ENCODE measurements at places on chromosomes 6 and 20. TPM values are rescaled to one million over a fixed set of nuclear protein-coding genes. Genes with fewer than 3 reads are reported as not detected.

The BMP5 gene
- total RNA-seq = not detected

The NOTCH4 gene
- total RNA-seq = 18.1 TPM

GRCh38 chr6:135922746-135923145 is 71.2 kb downstream of the PDE7B start:
- DNase-seq = no peak

The SPDEF gene
- total RNA-seq = not detected

- DNase-seq = no peak
Measured at GRCh38 chr6:94487371-94487770, 1068.0 kb upstream of the EPHA7 start.

DNA sequence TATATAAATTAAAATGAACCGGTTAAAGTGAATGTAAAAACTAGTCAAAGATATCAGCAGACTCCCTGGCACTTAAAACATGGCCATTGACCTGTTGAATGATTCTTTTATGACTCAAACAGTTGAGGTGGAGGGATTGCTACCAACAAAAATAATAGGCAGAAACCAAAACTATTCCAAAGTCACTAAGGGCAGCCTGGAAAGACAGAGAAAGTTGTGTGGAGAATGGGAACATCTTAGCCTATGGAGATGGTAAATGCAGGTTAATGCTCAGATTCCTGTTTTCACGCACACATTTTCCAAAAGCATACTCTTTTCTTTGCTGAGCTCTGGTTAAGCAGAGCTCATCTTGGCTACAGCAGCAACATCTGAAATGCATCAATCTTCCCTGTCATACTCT is 553.5 kb downstream of the HACE1 start:
- no peak for DNase-seq

The TSHZ2 gene
- total RNA-seq = 18.5 TPM

The ECHDC1 gene
- total RNA-seq = 60.4 TPM

- no peak for DNase-seq
Measured at GRCh38 chr6:129785047-129785755, 75.2 kb upstream of the ARHGAP18 start.

DNA sequence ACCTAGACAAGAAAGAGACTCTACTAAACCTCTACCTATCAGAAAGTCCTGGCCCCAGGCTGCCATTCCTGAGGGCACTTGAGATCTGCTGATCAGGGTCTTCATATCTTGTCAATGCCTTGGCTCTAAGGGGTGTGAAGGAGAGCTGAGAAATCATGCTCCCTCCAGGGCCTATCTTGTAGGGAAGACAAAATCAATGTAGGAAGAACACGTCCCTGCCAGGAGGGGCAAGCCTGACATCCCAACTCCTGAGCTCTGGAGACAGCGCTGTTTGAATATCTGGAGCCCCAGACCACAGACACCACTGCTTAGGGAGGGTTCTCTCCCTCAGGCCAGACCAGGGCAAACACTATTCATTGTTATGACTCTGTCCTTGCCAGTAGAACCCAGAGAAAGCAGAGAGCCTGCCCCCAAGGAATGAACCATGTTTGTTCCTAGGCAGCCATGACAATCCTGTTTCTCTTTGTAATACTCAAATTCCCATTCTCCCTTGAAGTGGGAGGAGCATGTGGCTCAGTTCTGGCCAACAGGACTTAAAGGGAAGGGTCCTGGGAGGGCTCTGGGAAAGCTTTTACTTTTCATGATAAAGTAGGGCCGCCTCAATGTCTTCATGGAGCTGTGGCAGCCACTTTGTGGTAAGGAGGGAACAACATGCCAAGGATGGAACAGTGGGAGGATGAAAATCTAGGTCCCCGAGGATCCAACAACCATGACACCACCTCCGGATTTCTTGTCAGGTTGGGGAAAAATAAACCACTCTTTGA is 1.8 kb upstream of the FASTKD5 start:
- no peak for DNase-seq

The COL9A3 gene
- total RNA-seq = 12.1 TPM

The C6orf118 gene
- not detected for total RNA-seq

DNA sequence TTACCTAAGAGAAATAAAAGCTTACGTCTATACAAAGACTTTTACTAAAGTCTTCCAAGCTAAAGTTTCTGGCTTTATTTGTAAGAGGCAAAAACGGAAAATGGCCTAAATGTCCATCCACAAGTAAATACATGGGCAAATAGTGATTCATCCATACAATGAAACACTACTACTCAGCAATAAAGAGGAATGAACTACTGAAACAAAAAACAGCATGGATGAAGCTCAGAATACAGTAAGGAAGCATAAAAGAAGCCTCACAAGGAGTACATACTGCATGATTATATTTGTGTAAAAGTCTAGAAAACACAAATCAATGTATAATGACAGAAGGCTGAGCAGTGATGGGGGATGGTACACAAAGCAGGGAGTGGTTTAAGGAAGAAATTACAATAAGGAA is 84.7 kb downstream of the F13A1 start:
- no peak for DNase-seq

DNA sequence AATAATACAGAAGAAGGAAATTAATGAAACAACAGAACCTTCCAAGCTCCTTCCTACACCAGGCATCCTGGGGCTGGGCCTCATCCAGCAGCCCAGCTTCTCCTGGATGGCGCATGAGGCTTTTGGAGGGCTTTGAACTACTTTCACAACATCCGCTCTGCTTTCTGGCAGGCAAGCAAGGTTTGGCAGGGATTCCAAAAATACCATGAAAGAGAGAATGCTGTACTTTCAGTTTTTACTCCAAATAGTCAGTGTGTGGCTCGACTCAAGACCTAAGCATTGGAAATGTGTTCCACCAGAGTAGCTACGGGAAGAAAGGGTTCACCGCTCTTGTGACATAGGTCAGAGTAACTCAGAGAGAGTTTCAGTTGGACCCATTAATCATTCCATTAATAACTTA is 125.4 kb downstream of the OPRM1 start:
- no peak for DNase-seq

The PET117 gene
- total RNA-seq = 15.5 TPM

The RNF182 gene
- total RNA-seq = 0.30 TPM

The ARFGAP1 gene
- 60.0 TPM for total RNA-seq

DNA sequence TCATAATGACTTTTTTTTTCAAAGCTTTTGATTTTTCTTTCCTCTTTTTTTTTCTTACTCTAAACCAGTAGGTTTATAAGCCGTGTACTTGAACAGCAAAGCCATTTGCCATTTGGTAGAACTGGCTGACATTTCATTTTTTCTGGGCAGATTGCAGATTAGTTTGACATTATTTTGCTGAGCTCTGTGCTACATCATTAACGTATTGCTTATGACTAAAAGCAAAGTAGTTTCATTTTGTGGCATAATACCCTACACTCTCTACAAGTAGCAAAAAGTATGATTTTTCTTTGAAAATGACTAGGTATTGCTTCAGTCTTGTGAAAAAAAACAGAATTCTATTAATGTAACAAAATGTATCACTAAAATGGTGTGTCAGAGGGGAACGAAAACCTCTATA is 141.3 kb downstream of the GRIK2 start:
- DNase-seq = no peak

GRCh38 chr6:23089981-23090380 is 520.6 kb downstream of the HDGFL1 start:
- DNase-seq = no peak

- DNase-seq = no peak
Measured at GRCh38 chr6:48817333-48818051, 645.6 kb downstream of the MMUT start.

DNA sequence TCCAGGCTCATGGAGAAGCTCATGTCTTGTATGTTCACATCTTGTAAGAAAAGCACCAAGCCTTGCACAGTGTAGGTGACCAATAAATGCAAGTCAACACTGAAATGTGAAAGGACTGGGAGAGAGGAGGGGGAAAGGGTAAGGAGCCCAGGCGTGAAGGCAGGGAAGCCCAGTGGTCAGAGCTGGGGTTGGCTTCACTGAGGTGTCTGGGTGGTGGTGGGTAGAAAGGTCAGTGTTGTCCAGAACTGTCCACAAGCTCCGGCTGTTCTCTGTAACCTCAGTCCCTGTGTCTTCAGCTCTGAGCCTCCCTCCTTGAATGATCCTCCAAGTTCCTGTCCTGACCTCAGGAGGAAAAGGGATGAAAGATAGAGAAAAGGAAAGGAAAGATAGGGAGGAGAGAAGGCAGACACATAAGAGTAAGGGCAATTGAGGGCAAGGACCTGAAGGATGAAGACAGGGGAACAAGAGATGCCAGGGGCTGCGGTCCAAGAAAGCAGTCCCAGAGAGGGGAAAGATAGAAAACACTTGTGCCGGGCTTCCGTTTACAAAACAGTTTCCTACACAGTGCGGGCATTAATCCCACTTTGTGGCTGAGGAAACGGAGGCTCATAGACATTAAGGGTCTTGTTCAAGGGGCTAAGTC is 2.4 kb upstream of the TNXB start:
- DNase-seq = no peak

- no peak for DNase-seq
Measured at GRCh38 chr6:112284603-112285002, 30.2 kb upstream of the LAMA4 start.

The GLP1R gene
- not detected for total RNA-seq

The LY6G6F gene
- 3.3 TPM for total RNA-seq

- DNase-seq = no peak
Measured at GRCh38 chr6:168221497-168222079, 98.0 kb downstream of the DACT2 start.

GRCh38 chr6:135817035-135817434 is 34.5 kb upstream of the PDE7B start:
- no peak for DNase-seq

DNA sequence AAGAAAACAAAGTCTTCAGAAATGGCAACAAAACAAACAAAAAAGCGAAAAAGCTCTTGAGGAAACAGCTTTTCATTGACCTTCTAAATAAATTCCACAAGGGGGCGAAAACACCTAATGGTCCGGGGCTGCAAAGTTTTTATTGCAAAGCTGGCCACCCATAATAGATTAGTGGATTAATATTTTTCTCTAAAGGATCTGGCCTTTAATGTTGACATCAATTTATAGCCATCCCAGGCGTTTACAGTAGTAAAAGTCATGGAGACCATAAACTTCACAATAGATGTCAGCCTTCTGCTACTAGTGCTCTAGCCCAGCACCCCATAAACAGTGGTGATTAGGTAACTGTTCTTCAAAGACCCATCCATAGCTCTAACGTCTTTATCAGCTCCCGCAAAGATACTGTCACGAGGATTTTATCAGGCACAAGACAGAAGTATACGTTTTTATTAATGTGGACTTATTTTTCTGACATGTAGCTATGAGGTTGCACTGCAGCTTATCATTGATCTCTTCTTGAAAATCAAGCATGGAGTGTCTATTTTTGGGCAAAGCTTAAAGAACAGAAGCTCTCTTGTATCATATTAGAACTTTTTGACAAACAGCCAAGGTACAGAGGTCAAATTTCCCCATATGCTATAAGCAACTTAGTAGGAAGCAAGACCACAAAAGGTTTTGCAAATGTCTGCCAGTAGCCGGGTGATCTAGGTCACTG is 4.7 kb downstream of the CITED2 start:
- no peak for DNase-seq

The ZBTB22 gene
- total RNA-seq = 16.1 TPM

GRCh38 chr6:116316772-116317467 is 37.2 kb upstream of the TSPYL1 start:
- DNase-seq = no peak

DNA sequence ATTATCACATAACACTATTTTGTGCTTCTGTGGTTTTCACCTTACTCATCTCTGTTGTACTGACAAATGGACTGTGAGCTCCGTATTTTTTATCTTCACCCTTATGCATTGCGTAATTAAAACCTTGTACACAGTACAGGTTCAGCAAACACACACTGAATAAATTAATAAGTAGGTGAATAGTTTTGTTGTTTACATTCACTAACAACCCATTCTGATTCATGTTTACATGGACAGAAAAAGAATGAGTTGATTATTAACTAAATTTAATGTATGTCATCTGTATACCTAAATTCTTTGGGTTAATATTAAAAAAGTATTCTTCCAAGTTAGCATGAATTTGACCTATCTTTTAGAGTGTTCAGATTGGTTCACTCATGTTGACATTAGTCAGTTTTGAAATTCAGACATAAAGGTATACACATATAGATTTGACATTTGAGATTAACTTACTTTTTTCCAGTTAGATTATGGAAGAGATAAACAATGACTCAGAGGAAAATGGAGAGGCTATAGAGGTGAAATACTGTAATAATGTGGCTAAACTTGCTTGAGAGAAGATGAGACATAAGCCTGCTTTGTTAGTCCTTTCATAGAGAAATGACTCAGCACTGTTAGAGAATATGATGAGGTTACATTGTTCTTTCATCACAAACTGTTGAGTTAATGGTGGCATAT is 541.7 kb upstream of the FLRT3 start:
- no peak for DNase-seq

DNA sequence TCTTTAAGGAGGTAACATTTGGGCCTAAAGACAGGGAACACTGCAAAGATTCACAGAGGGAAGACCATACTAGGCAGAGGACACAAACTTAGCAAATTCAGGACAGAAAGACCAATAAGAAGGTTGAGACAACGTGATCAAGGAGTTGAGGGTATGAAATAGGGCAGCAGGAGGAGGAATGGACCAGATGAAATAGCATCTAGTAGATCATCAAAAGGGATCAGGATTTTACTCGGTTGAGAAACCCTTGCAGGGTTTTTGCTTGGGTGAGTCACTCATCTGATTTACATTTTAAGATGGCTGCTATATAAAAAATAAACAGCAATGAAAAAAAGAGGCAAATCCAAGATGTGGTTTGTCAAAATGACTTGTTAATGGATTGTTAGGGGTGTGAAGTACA is 4.7 kb downstream of the BCLAF1 start:
- DNase-seq = no peak

The GJA10 gene
- total RNA-seq = not detected

The CLPSL1 gene
- total RNA-seq = not detected

The TRAPPC3L gene
- total RNA-seq = 6.3 TPM

The ULBP1 gene
- not detected for total RNA-seq

The MYCT1 gene
- 46.4 TPM for total RNA-seq

GRCh38 chr20:48465271-48465670 is 362.5 kb downstream of the PREX1 start:
- peak; percentile 10 for DNase-seq
